ENCODE measurements at places on chromosomes 4 and X. TPM values are rescaled to one million over a fixed set of nuclear protein-coding genes. Genes with fewer than 3 reads are reported as not detected.

FGFRL1 gene
- 25.3 TPM for total RNA-seq

WDR17 gene
- total RNA-seq = under 0.01 TPM

ADH1B gene
- not detected for total RNA-seq

GNRHR gene
- total RNA-seq = under 0.01 TPM

AGTR2 gene
- total RNA-seq = not detected

PNMA6A gene
- 0.57 TPM for total RNA-seq

FRG2 gene
- not detected for total RNA-seq

ACOT9 gene
- 44.4 TPM for total RNA-seq

CPLX1 gene
- total RNA-seq = not detected

ASMT gene
- not detected for total RNA-seq

Measured in nasal cavity respiratory epithelium epithelial cell of viscerocranial mucosa (primary cell).